NCI-H2081 treated with DMSO at 0.1 percent for 48 hours (cell line): ENCODE measurements at places on chromosomes 6 and 20.

- DNase-seq = no peak
These were observed 248.0 kb downstream of the PHF3 start for GRCh38 chr6:63883597-63883996.

- no peak for DNase-seq
These were observed 27.4 kb downstream of the EPHA7 start for GRCh38 chr6:93391965-93392364.

GRCh38 chr20:34058831-34059230, 53.2 kb downstream of the EIF2S2 start:
- no peak for DNase-seq

DNA sequence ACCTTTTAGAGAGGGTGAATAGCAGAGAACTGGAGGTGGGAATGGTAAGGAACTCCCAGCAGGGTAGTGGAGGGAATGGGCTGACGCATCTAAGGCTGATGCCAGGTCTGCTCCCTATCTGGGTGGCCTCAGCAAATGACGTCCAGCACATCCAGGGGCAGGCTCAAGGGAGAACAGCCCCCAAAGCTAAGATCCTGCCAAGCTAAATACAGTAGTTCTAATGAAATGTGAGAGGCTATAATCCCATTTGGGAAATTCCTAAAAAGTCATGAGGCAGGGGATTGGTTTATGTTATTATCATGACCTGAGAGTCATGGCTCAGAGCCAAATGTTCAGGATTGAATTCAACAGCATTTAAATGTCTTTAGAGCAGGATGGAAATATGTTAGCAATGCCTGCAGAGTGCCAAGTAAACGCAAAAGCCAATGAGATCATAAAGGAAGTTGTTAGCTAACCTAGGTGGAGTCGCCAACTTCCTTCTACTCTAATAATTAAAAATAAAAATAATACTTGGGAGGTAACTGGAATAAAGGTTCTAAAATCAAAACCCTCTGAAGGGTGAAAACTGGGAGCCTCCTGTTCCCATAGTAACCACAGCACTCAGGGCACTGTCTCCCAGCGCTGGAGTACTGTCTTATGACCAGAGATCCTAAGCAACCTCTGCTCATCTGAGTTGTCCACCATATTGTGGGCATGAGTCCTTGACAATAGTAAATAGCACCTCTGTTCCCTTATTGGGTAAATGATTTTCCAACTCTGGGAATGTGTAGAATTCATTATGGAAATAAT, 34.8 kb downstream of the IYD start:
- no peak for DNase-seq

- no peak for DNase-seq
These were observed 564.8 kb downstream of the RFPL4B start for GRCh38 chr6:112911959-112912358.

GRCh38 chr6:105545228-105545920, 142.5 kb upstream of the PREP start:
- no peak for DNase-seq

DNA sequence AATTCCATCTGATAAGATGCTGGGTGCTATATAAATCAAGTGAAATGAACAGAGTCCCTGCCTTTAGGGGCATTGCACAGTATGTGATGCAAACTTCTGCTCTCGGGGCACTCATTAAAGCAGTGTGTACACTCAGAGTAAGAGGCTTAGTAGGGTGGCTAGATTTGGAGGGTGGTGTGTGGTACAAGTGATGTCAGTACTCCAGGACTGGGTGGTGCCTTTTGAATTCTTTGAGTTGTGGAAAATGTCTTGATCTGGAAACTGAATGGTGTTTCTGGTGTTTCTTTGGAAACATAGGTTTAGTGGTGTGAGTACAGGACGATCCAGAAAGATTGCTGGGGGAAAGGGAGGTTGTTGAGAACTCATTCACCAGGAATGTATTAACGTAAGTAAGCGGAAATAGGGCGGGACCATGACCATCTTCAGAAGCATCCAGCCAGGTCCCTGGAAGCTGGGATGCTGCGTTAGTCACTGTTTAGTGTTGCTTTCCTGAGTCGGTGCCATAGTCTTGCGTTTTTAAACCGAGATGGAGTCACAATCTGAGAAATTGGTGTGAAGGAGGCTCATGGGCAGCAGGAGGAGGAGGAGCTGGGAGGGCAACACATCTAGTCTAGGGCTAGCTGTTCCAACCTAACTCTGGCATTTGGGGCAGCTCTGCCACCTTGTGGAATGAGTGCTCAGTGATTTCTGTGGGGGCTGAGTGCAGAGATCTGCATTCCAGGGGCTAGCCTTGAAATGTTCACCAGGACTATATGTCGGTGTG, 70.3 kb downstream of the SCAND1 start:
- no peak for DNase-seq

DNA sequence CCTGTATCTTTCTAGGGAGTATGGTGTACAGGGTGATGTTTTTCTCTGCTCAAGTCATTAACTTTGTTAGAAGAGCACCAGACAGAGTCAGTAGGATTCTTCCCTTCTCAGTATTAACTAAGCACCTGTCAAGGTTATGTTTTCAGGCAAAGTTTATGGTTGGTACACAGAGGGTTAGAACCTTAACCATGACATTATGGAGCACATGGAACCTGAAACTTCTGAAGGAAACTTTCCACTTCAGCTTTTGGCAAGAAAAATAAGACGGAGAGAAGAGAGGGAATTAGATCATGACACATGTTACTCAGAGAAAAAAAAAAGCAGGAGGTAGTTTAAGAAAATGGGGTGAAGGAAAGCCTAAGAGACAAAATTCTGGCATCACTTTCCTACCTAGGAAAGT, 112.9 kb upstream of the PDE7B start:
- DNase-seq = no peak

DNA sequence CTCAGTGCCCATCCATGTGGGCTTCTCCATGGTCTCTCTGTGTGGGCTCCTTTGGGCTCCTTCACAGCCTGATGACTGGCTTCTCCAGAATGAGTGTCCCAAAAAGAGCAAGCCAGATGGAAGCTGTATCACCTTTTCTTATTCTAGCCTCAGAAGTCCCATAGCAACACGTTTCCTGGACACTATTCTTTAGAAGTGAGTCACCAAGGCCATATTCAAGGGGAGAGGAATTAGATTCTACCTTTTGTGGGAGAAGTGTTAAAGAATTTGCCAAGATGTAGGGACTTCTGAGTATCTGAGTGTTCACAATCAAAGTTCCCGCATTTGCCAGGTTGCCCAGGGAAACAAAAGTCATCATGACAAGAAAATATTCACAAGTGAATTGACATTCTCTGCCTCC, 20.7 kb upstream of the TBC1D22B start:
- DNase-seq = no peak

DNA sequence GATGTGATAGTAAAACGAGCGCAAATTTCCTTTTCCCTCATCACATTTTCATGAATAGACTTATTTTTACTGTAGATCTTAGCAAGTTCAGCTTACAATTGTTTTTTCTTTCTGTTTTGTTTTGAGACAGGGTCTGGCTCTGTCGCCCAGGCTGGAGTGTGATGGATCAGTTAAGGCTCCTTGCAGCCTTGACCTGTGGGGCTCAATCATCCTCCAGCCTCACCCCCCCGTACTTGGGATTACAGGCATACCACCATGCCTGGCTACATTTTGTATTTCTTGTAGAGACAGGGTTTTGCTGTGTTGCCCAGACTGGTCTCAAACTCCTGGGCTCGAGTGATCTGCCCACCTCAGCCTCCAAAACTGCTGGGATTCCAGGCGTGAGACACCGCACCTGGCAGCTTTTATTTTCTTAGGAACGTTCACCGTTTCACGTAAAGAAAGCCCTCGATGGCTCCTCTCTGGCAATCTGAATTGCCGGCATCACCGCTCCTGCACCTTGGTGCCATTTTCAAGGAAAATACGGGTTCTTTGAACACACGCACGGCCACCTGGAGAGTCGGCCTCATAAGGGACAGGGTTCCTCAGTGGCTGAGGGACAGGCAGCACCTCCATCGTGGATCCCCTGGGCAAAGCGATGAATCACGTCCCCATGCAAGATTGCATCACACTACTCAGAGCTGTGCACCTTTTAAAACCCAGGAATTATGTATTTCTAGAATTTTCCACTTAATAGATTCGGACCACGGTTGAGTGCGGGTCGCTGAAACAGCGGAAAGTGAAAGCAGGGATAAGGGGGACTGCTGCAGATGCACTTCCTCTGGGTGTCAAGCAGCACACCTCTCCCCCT, 78.7 kb downstream of the IRF4 start:
- DNase-seq = no peak

DNA sequence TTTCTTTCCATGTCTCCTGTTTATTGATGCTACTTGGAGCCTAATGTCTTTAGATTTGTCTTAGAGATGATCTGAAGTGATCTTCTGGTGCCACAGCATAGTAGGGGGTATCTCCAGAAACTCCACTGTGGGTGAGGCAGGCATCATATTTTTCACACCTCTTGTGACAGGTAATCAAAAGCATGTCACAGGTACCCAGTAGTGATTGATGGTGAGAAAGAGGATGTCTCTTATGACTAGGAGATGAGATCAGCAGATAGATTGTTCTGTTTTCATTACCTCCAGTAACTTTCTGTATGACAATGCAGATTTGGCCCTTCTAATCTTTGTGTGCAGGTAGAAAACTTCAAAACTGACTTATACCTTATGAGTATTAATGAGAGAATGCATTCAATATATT, 13.5 kb downstream of the NCOA7 start:
- DNase-seq = no peak

- no peak for DNase-seq
These were observed 39.9 kb upstream of the FRMD1 start for GRCh38 chr6:168118935-168119334.

DNA sequence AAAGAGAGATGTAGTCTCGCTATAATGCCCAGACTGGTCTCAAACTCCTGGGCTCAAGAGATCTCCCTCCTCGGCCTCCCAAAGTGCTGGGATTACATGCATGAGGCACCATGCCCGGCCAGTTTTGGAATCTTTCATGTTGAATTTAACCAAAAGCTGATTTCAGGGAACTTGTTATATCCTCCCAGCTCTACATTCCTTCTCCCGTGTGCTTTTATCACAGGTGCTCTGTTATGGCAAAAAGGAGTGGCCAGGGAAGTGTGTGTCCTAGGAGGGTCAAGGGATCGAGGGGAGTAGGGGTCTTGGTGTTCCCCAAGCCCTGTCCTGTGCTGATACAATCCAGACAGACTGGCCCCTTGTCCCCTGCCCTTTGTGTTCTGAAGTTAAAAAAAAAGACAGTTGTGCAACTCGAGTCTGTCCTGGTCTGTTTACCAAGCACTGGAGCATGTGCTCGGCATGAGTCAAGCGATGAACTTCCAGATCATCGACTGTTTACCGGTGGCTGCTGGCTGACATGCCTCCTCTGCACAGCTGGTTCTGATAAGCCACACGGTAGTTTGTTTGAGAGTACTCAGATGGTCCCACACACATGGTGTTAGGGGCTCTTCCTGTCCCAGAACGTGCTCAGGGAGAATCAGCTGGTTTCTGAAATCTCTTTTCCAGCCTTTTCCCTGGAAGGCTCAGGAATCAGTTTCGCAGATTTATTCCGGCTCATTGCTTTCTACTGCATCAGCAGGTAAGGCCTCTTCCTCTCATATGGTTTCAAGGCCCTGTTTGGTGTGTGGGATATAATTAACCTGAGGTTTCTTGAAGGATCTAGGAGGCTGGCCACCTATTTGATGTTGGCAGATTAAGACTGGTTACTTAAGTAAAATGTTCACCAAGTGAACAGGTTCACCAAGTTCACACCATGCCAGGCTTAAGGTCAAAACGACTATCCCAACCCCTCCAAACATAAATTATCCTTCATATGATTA, 52.6 kb upstream of the NAA20 start:
- no peak for DNase-seq

GRCh38 chr6:149896491-149896890, 1.4 kb downstream of the RAET1E start:
- DNase-seq = no peak

- DNase-seq = no peak
These were observed 114.7 kb downstream of the SASH1 start for GRCh38 chr6:148457137-148457842.

DNA sequence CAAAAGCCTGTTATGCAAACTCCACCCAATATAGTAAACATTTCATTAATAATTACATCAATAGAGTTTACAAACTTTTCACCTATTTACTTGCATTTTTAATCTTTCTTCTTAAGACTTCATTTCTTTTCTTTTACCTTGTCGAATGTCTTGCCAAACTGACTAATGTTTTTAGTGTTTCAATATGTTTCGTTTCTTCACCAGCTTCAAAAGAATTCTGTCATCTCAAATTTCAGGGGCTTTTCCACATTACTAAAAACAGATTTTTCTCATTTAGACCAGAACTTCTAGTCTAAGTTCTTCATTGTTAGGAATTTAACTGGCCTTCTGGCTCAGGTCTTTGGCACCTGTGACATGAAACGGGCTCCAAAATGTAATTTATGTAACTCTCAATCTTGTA, 196.5 kb downstream of the ARHGAP18 start:
- DNase-seq = no peak

- no peak for DNase-seq
These were observed 205.7 kb downstream of the ATXN1 start for GRCh38 chr6:16555550-16555949.

DNA sequence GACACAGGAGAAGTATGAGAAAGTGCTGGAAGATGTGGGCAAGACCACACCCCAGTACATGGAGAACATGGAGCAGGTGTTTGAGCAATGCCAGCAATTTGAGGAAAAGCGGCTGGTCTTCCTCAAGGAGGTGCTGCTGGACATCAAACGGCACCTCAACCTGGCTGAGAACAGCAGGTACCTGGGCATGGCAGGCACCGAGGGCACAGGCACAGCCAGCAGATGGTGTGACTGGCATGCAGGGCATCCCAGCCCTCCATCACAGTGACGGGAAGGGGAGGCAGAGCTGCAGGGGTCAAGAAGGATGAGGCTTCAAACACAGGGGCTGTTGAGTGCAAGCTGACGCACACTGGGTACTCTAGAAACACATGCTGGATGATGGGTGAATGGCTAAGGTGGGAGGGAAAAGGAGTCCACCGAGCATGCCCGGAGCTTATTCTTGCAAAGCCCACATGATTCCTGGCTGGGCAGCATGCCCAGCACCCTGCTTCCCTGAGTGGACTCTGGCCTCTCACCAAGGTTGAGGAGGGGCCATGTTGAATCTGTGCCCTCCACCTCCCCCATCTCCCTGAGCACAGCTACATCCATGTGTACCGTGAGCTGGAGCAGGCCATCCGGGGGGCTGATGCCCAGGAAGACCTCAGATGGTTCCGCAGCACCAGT, 26.3 kb downstream of the SPDEF start:
- DNase-seq = no peak

- no peak for DNase-seq
These were observed 120.5 kb downstream of the TRIM27 start for GRCh38 chr6:28803337-28803709.

GRCh38 chr6:144647406-144647964, 362.4 kb downstream of the UTRN start:
- DNase-seq = no peak

DNA sequence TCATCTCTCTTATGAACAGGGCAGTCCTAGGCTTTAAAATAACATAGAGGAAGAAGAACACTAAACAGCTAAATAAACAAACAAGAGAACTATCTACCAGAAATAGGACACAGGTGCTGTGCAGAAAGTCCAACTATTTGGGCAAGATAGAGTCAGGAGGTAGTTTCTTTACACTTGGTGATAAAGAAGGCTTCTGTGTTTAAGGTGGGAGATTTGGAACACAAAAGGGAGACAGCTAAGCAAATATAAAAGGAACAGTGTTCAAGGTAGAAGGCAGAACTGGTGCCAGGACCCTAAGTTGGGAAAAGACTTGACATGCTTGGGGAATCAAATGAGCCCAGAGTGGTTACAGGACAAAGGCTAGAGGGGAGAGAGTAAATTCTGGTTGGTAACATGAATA, 110.5 kb downstream of the MANEA start:
- DNase-seq = no peak

GRCh38 chr6:38852215-38852614, 137.1 kb downstream of the DNAH8 start:
- no peak for DNase-seq
